ENCODE measurements at places on chromosomes 7 and 10.

DNA sequence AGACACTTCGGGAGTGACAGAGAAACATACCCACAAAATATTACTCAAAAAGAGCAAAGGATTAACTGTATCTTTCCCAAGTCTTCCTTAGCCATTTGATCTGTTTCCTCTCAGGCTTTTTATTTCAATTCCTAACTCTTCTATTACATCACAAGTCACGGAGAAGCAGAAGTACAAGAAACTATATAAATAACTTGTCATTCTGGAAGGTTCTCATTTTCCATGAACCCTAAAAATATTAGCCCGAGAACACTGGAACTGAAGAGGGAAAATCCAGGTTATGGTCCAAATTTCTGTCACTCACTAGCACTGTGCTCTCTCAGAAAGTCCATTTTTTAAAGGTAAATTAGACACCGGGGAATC is 98.0 kb downstream of the GRB10 start:
- DNase-seq: no peak

- DNase-seq: no peak
Measured at GRCh38 chr10:124652701-124653100, 91.5 kb downstream of the FAM53B start.

GRCh38 chr7:131501422-131501821 is 55.0 kb downstream of the PODXL start:
- DNase-seq: no peak

- DNase-seq: no peak
Measured at GRCh38 chr10:98446151-98446660, 529 bp downstream of the HPS1 start.
